Effector memory CD8-positive, alpha-beta T cell (primary cell): ENCODE measurements at places on chromosomes 5 and 9.

DNA sequence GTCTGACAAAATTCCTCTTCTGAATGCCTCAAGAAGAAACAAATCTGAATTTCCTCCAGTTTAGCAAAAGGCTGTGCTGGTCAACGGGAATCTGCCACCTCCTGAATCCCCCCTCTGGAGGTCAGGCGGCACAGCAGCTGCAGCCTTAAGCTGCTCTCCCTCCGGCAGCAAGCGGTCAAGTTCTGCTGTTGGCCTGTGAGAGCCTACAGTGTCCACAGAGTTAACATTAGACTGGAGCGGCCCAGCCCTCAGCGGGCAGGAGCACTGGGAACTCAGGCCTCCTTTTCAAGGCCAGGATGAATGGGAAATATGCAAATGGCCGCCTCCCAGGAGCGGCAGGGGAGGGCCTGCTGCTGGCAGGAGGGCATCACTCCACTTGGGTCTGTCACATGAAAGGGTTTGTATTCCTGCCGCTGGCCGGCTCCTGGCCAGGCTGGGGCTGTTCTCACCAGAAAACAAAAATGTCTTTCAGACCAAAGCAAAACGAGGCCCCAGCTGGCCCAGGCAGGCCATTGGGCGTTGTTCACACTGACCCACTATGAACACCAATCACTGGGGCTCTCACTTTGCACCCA lies 8.2 kb downstream of the ACSL6 start:
- no peak for DNase-seq

DNA sequence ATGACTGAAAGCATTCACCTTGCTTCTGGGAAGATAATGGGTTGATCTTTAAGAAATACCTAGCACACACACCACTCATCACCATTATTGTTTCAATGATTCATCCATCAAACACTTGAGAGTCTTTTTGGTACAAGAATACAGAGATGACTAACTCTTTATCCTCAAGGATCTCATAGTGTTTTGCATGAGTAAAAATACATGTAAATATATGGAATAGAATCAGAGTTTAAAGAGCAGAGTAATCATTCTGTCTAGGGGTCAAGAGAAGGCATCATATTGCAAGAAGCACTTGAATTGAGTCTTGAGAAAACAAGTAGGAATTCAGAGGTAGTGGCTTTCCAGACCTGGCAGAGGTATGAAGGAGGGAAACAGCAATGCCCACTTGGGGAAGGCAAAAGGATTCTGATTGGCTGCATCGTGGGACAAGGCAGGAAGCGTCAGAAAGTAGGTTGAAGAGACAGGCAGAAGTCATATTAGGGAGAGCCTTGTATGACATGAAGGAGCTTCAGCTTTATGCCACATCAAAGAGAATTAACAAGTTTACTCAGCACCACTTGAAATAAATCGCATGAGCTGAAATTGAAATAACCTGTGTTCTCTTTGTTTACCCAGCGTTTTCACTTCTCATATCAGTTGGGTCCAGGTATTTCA lies 542.5 kb downstream of the TLE1 start:
- DNase-seq = no peak

DNA sequence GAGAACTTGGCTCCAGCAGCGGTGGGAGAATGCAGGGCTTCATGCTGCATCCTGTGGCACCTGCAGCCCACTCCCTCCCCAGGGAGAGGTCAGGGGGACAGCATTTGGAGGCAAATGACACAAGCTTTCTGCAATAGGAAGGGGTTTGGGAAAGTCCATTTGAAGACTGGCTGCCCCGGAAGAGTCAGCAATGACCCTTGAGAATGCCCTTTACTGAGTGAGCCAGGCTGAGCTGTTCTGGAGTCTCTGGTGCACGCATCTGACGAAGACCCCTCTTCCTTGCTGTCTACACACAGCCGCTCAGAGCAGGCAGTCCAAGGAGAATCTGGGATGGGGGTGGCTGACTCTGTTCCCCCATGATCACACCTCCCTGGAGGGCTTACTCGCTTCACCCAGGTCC lies 5.5 kb upstream of the NXNL2 start:
- no peak for DNase-seq

DNA sequence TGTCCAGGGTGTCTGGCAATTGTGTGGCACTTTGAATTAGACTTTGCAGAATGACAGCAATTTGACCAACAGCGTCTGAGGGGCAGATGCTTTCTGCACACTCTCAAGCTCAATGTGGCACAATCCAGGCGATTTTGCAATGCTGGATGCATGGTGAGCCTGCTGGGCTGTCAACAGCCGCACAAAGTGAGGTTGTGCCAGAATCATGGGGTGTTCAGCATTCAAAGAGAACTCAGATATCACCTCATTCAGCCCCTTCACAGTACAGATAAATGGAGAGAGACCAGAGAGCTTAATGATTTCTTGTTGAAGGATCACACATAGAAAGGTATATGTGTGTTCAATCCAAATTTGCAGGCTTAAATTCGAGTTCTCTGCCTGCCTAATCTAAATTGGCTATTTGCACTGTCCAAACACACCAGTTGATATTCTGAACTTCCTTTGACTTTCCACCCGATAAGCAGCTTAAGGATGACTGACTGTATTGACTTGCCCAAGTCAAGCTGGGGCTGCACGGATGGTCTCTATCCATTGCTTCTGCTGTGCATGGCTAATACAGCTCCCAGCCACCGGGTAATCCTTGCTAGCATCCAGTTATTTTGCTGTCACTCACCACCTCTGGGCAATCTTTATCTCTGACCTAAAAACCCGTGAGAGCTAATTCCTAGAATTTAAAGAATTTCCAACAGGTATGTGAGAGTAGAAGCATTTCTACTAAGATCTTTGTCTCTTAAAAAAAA lies 157.9 kb upstream of the TAS2R1 start:
- no peak for DNase-seq

DNA sequence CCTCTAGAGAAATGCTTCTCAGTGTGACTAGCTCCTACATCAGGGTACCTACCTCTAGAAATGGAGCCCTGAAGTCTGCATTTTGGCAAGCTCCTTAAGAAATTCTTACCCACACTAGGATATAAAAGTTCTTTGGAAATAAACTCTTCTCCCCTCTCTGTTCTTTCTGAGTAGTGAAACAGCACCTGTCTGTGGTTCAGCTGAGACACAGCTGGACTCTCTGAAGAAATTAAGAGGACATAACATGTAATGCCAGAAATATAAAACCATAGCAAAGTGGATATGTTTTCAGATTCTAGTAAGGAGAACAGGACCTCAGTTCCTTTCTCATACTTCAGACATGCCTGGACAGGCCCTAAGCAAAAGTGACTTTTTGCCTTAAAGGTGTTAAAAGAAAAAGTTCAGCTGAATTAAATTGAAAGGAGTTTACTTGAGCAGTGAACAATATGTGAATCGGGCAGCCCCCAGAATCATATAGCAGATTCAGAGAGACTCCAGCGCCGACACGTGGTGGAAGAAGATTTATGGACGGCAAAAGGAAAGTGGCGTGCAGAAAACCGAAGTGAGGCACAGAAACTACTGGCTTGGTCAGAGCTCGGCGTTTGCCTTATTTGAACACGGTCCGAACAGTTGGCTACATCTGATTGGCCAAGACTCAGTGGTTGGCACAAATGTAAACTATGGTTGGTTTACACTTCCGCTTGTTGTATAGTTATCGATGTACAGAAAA lies 64.5 kb downstream of the PRKACG start:
- no peak for DNase-seq

DNA sequence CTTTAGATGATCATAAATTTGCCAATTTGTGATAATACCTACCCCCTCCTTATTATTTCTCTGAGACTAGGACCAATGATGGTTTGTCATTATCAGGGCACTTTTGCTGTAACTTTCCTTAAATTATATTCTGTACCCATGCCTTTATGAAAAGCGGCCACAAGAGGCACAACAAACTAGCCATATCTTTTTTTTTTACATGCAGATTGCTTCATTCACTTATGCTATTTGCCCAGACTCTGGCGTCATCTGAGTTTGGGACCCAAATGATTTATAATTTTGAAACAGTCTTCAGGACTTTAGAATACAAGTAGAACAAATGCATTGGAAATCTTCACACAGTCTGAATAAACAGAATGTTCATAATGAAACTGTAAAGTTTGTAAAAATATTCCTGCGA lies 408.1 kb downstream of the MAT2B start:
- no peak for DNase-seq

DNA sequence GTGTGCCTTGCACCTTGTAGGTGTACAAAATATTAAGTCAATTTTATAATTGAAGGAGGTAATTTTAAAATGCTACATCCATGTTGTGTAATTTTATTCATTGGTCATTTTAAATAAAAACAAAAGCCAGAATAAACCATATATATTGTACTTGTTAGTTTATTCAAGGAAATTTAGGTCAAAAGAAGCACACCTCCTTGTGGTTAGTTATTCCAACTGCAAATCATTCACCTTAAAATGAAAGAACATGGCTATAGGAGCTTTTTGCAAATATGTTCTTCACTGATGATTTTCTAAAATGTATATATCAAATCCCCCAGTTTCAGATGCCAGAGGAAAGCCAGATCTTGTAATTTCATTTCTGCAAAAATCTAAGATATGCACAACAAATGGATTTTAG lies 5.4 kb upstream of the MOCS2 start:
- no peak for DNase-seq

DNA sequence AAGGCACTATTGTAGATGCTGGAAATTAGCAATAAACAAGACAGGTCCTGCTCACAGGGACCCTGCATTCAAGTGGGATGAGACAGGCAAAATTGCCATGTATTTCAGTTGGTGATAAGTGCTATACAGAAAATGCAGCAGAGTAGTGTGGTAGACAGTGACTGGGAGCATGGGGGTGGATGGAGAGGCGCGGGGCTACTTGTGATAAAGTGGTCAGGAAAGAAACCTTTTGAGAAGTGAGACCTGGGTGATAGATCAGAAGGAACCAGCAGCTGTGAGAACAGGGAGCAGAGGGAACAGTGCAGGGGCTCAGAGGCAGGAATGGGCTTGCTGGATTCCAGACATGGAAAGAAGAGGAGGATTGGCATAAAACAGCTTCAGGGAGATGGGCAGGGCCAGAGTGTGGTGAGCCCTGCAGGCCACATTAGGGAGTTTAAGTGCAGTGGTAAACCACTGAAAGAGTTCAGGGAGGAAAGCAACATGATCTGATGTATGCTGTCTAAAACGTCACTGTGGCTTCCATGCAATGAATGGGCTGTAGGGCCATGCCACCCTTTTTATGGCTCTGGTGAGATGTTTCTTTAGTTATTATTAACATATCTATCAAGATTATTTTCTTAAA lies 7.3 kb downstream of the CRHBP start:
- DNase-seq = no peak

GRCh38 chr5:54834121-54834842 lies 151.1 kb downstream of the ESM1 start:
- no peak for DNase-seq

DNA sequence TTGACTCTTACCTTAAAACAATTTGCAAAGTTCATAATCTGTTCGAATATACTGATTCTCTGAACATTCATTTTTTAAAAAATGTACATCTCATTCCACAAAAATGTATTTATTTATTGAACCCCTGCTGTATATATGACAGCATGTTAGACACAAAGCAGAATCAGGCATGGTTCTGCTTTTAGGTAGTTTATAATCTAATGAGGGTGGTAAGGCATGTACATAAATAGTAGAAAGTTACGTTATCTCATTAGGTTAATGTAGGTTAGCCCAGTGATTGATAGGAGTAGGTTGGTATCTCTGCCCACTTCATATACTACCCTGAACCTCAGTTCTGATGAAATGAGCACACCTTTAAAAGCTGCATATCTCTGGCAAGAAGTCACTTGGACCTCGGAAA lies 89.8 kb downstream of the ERMP1 start:
- DNase-seq = no peak

DNA sequence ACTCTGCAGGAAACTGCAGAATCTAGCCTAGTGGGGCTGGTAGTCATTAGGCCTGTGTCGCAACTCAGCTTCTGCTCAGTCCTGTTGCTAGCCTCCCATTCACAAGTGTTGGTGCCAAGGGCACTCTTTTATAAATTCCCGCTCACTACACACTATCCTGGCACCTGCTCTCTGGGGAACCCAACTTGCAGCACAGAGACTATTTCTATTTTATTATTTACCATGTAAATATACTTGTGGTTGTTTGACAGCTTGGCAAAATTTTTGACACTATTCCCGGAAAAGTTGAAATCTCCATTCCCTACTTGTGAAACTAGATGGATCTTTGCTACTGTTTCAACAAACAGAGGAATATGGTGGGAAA lies 20.4 kb upstream of the SMC2 start:
- DNase-seq = no peak
